ENCODE measurements at places on chromosomes 3 and 15.

DNA sequence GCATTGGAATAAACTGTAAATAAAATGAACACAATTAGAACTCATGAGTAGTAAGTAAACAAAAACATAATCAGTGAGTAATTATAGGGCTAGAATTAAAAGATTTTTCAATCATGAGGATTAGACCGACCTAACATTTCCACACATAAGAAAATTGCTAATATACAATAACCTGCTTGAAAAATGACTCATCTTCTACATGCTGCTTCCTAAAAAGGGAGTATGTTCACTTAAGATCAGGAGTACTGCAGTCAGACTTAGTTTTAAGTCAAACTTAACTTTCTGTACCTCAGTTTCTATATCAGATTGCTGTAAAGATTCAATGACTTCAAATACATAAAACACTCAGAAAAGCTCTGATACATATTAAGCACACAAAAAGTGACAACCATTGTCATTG is 22.6 kb upstream of the NEK10 start:
- no peak overlapping the region for H3K4me3 ChIP-seq
- H3K4me1 ChIP-seq: no peaks in the 10 kb centered on the region
- DNase-seq: no peak
- no peaks in the 10 kb centered on the region for H3K36me3 ChIP-seq
- H3K27me3 ChIP-seq: no peaks in the 10 kb centered on the region

DNA sequence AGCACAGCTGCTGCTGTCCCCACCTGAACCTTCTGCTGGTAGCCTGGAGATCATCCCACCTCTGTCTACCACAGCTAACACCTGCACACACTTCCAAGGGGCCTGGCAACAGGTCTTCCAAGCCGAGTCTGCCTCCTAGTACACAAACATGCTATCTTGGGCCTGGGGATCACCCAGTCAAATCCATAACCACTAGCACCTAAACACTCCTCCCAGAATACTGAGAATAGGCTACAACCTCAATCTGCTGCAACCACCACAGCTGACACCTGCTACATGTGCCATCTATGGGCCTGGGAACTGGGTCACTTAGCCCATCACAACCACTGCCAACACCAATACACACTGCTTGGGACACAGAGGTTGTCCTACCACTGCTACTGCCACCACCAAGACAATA is 362.8 kb upstream of the ARPP21 start:
- H3K4me1 ChIP-seq: no peaks in the 10 kb centered on the region
- H3K27ac ChIP-seq: no peak overlapping the region
- no peak overlapping the region for H3K4me3 ChIP-seq
- no peaks in the 10 kb centered on the region for H3K36me3 ChIP-seq
- H3K27me3 ChIP-seq: no peaks in the 10 kb centered on the region

- peaks cover 41% of the 10 kb centered on the region for H3K36me3 ChIP-seq
- peaks cover 9% of the 10 kb centered on the region for H3K4me1 ChIP-seq
- H3K27ac ChIP-seq: no peak overlapping the region
- no peaks in the 10 kb centered on the region for H3K27me3 ChIP-seq
- no peak for DNase-seq
Observed at GRCh38 chr15:70048578-70049514, 48.9 kb downstream of the TLE3 start.

DNA sequence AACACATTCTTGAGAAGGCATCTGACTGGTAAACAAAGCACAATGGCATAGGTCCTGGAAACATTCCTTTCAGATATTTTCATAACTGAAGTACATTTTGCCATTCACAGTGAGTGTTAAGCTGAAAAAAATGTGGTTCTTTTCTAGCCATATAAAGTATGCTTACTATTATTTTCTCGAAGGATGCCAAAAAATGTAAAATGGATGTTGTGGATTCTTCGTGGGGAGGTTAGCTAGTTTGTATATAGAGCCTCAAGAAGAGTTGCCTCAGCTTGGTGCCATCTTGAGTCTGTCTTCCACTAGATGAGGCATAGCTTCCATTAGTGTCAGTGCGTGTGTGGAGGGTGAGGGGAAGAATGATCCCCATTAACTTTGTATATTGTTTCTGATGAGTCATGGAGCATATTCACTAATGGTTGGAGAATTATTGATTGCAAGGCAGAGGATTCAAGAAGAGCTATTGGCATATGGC is 4.1 kb downstream of the MBNL1 start:
- peak overlapping the region; percentile 14 for H3K4me3 ChIP-seq
- H3K36me3 ChIP-seq: no peaks in the 10 kb centered on the region
- H3K4me1 ChIP-seq: peaks cover 61% of the 10 kb centered on the region
- H3K27me3 ChIP-seq: no peaks in the 10 kb centered on the region
- peak overlapping the region; percentile 98 for H3K27ac ChIP-seq
- no peak for DNase-seq

DNA sequence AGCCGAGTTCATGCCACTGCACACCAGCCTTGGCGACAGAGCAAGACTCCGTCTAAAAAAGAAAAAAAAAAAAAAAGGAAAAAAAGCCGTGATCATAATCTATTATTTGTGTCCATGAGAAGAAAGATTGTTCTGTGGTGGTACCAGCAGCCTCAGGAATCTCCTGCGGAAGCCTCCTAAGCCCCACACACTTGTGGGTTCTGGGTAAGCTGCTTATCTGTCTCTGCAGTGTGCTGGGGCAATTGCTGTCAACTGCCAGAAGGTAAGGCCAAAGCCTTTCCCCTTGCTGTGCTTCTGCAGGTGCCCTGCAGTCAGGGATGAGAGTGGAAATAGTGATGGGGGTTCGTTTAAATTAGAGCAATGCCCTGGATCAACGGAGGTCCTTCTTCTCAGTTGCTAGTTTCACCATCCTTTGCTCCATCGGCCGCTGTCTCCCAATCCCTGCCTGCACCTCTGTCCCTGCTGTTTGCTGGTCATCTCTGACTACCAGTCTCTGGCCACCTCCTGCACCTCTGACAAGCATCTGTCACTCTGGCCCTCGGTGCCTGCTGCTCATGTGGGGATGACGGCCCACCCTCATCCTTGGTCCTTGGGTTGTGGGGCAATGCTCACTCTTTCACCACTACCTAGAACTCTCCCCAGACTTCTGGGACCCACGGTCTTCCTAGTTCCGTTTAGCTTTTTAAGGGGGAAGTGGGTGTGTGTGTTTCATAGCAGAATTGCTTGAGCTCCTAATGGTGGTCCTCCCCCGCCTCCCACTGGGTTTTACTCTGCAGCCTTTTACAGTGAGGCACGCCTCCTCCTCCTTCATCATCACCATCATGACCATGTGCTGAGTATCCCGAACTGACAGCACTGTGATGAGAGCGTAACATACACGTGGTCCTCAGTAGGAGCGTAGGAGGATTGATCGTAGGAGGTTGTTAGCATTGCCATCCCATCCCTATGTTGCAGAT is 25.5 kb downstream of the CHRD start:
- H3K27me3 ChIP-seq: no peaks in the 10 kb centered on the region
- H3K27ac ChIP-seq: no peak overlapping the region
- no peaks in the 10 kb centered on the region for H3K36me3 ChIP-seq
- H3K4me3 ChIP-seq: no peak overlapping the region

- no peaks in the 10 kb centered on the region for H3K36me3 ChIP-seq
- H3K27ac ChIP-seq: no peak overlapping the region
- no peaks in the 10 kb centered on the region for H3K27me3 ChIP-seq
- peaks cover 27% of the 10 kb centered on the region for H3K4me1 ChIP-seq
Observed at GRCh38 chr3:99957151-99957796, 139.6 kb downstream of the CMSS1 start.

DNA sequence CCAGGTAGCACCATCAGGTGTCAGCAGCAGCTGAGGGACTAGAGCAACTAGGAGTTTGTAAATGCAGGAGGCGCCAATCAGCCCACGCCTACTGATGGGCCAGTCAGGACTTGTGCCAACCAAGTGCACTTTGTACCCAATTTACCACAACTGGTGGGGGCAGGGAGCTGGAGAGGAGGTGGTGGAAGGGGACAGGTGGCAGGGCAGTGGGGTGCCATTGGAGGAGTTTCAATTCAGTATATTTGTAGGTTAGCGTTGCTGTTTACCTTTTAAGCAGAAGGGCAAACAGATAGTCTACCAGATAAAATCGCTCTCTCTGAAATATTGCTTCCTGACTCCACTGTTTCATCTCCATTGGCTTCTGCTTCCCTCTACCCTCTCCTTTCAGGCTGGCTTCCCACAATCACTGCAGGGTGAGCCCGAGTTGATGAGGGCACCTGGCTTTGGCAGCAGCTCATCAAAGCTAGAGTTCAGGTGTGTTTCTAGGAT is 75.7 kb downstream of the TRIM69 start:
- H3K27ac ChIP-seq: no peak overlapping the region

- no peak for DNase-seq
- no peak overlapping the region for H3K27ac ChIP-seq
- H3K27me3 ChIP-seq: no peaks in the 10 kb centered on the region
- H3K4me3 ChIP-seq: no peak overlapping the region
Observed at GRCh38 chr3:106881186-106881585, 496.1 kb upstream of the CCDC54 start.

DNA sequence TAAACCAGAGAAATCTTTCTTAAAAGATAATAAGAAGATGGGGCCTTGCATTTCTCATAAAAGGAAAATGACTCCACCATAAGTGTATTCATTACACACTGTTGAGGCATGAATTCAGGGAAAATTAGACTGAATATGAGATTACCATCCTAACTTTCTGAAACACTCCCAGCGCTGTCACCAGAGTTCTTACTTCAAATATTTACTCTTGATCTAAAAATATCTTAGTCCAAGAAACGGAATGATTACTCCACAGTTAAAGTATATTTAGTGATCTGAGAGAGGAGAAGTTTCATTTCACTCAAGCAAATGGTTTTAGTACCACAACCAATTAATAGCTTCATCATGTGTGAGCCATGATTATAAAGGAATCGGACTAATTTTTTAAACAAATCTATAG is 300.3 kb downstream of the ZBTB20 start:
- no peak overlapping the region for H3K4me3 ChIP-seq
- H3K27ac ChIP-seq: no peak overlapping the region
- no peaks in the 10 kb centered on the region for H3K27me3 ChIP-seq
- no peaks in the 10 kb centered on the region for H3K4me1 ChIP-seq
- H3K36me3 ChIP-seq: no peaks in the 10 kb centered on the region
- DNase-seq: no peak

GRCh38 chr3:118808723-118809122 is 225.9 kb downstream of the IGSF11 start:
- no peaks in the 10 kb centered on the region for H3K36me3 ChIP-seq
- H3K27ac ChIP-seq: no peak overlapping the region
- no peaks in the 10 kb centered on the region for H3K4me1 ChIP-seq
- H3K4me3 ChIP-seq: no peak overlapping the region

DNA sequence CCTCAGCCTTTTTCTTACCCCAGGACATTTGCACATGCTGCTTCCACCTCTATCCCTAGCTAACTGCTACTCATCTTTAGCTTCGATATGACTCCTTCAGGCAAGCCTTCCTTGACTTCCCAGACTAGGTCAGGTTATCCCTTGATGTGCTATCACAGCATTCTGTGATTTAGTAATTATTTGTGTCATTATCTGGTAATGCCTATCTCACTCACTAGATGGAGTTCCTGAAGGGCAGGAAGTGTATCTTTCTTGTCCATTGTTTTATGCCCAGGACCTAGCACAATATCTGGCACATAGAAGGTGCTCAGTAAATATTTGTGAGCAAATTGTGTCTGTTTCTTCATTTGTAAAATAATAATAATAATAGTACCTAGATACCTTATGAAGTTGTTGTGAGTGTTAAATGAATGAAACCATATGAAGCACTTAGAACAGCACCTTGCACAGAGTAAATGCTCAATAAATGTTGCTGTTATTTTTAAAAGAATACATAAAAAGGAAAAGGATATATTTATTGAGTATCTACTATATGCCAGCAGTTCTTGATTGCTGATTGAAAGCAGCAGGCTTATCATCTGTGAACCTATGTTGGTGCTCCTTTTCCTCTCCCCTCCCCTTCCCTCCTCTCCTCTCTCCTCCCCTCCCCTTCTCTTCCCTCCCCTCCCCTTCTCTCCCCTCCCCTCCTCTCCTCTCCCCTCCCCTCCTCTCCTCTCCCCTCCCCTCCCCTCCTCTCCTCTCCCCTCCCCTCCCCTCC is 31.5 kb downstream of the SQOR start:
- peaks cover 30% of the 10 kb centered on the region for H3K36me3 ChIP-seq
- H3K27me3 ChIP-seq: no peaks in the 10 kb centered on the region
- H3K4me3 ChIP-seq: no peak overlapping the region

DNA sequence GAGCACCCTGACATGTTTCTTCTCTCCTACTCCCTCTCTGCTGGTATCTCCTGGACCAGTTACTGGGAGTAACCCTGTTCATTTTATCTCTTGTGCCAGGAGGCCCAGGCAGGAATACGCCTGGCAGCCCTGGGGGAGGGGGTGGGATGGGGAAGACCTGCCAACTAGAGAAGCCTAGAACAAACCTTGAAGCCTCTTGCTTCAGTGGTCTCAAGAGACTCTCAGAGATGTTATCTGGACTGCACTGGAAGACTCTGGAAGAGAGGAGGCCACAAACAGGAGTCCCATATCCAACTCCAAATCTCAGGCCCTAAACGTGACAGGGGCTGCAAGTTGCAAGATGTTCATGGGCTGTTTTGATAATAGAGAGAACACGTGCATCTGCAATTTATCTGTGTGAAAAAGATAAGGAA is at the start of gene EPB42:
EPB42 (minus strand) TSS at position 28 of the 413 bp plus-strand sequence. CDS start 193 bp downstream, outside the sequence.
- H3K36me3 ChIP-seq: no peaks in the 10 kb centered on the region
- DNase-seq: no peak
- no peak within 1 kb of the TSS for H3K4me3 ChIP-seq
- H3K27ac ChIP-seq: no peak within 1 kb of the TSS

- H3K4me1 ChIP-seq: no peaks in the 10 kb centered on the region
- no peak for DNase-seq
- H3K27ac ChIP-seq: no peak overlapping the region
- H3K36me3 ChIP-seq: no peaks in the 10 kb centered on the region
- H3K27me3 ChIP-seq: no peaks in the 10 kb centered on the region
- H3K4me3 ChIP-seq: no peak overlapping the region
Observed at GRCh38 chr3:112116748-112117186, 16.3 kb downstream of the GCSAM start.

- H3K27me3 ChIP-seq: no peaks in the 10 kb centered on the region
- peaks cover 8% of the 10 kb centered on the region for H3K4me1 ChIP-seq
- H3K36me3 ChIP-seq: no peaks in the 10 kb centered on the region
- H3K4me3 ChIP-seq: no peak overlapping the region
- H3K27ac ChIP-seq: no peak overlapping the region
- DNase-seq: no peak
Observed at GRCh38 chr3:45654397-45654944, 34.7 kb upstream of the SACM1L start.

GRCh38 chr3:128970740-128971047 is 23.2 kb downstream of the CFAP92 start:
- no peaks in the 10 kb centered on the region for H3K4me1 ChIP-seq
- no peaks in the 10 kb centered on the region for H3K27me3 ChIP-seq
- H3K4me3 ChIP-seq: no peak overlapping the region
- DNase-seq: no peak

- no peak overlapping the region for H3K4me3 ChIP-seq
- no peak for DNase-seq
- H3K27me3 ChIP-seq: no peaks in the 10 kb centered on the region
- H3K27ac ChIP-seq: no peak overlapping the region
- no peaks in the 10 kb centered on the region for H3K36me3 ChIP-seq
Observed at GRCh38 chr3:50525191-50525910, 21.9 kb upstream of the CACNA2D2 start.

Data from vagina (tissue), 2 donors.